ENCODE measurements at places on chromosomes 16 and 17.

DNA sequence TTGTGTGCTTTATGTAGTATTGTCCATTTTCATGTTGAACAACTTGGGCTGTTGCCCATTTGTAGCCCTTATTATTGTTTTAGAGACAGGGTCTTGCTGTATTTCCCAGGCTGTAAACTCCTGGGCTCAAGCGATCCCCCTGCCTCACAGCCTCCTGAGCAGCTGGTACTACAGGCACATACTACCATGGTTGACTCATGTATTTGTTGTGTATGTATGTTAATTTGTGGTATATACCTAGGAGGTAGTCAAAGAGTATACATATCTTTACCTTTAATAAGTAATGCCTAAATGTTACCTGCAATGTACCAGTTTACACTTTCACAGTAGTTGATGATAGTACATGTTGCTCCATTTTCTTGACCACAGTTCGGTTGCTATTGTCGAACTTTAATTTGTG lies 18.1 kb downstream of the PPM1D start:
- DNase-seq: no peak

- DNase-seq: no peak
Observed at GRCh38 chr17:58452738-58453137, 35.4 kb upstream of the RNF43 start.

GRCh38 chr17:51908841-51909537 lies 249.5 kb downstream of the CA10 start:
- DNase-seq: no peak

DNA sequence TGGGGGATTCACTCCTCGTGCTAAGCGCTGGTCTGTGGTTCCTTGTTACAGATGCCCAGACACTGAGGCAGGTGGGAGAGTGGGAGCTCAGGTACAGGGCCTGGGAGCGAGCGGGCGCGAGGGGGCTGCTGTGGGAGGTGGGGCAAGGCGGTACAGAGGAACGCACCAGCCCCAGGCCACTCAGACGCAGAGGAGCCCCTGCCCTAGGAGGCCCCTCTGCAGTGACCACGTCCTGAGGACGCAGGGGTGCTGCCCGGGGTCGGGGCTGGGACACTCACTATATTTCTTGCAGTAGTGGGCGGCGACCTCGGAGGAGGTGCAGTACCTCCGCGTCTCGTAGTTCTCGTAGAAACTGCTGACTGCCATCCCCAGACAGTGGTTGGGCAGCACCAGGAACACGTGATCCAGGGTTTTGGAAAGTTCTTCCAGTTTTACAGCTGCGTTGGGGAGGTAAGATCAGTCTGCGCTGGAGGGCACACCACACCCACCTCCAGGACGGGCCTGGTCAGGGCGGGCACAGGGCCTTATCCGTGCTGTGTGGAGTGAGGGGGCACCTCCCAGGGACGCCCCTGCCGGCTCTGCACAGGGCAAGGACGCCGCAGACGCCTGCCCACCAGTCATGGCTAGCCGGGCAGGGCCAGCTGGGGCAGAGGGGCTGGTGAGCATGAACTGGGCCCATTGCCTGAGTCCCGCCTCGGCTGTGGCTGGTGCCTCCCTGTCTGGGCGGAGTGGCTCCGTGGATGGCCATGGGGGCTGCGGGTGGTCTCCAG lies 16.3 kb upstream of the RNPS1 start:
- DNase-seq: no peak

DNA sequence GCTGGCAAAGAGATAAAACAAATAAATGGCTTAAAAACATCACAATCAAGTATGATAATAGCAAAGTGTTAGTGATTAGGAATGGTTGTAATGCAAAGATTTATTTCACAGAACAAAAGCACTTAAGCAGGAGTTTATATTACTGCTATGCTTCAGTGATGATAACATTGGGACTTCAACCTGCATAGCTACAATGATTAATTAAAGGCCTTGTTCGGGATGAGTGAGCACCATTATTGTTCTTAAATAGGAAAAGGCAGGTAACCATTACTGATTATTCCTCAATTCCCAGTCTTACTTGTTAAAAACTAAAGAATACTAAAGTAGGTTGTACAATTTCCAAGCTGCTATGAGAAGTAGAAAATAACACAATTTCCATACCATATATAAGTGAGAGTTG lies 1247.5 kb upstream of the CDH8 start:
- no peak for DNase-seq

- no peak for DNase-seq
Observed at GRCh38 chr17:11610999-11611566, 12.8 kb downstream of the DNAH9 start.

DNA sequence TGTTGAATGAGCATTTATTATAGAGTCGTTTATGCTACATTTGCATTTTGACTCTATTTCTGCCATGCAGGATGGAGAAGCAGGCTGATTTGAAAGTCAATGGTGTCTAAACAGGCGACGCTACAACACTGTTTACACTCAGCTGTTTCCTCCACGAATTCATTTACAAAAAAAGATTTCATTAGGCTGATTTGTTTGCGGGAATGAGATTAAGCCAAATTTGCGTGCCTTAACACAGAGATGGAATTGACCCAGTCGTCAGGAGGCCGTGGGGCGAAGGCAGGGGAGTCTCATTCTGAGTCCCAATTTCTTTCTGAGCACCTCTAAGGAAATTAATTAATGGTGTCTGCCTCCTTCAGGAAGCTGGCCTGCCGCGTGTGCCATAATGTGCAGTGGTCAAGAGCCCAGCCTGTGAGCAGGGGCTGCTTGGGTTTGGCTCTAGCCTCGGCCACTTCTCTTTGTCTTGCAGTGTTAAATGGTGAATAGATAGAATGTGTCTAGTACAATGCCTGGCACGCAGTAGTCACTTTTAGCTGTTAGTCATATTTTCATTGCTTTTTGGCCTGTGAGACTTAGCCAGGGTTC lies 88.6 kb upstream of the NKD1 start:
- DNase-seq: no peak

- no peak for DNase-seq
Observed at GRCh38 chr16:81601008-81601428, 156.4 kb downstream of the CMIP start.

GRCh38 chr16:49498666-49499413 lies 125.2 kb downstream of the C16orf78 start:
- no peak for DNase-seq

GRCh38 chr16:48434653-48435317 lies 49.6 kb upstream of the SIAH1 start:
- DNase-seq: no peak

- DNase-seq: no peak
Observed at GRCh38 chr16:24075931-24076716, 180.0 kb upstream of the CACNG3 start.

- DNase-seq: peak; percentile 75
Observed at GRCh38 chr16:30615358-30616091, 5.3 kb upstream of the ZNF689 start.

GRCh38 chr17:60604686-60605334 lies 4.8 kb downstream of the PPM1D start:
- no peak for DNase-seq

DNA sequence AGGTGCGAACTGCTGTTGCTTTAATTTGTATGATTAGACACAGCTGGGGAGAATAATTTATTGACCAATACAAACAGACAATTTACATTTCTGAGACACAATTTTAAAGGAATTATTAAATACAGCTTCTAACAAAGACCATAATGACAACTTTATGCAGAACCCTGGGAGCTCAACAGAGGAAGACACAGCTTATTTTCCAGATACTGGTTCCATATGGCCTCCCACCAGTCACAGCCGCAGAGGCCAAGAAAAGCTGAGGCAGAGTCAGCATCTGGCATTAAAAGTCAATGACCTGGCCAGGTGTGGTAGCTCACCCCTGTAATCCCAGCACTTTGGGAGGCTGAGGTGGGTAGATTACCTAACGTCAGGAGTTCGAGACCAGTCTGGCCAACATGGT lies 66.1 kb upstream of the BCAR1 start:
- DNase-seq: no peak

DNA sequence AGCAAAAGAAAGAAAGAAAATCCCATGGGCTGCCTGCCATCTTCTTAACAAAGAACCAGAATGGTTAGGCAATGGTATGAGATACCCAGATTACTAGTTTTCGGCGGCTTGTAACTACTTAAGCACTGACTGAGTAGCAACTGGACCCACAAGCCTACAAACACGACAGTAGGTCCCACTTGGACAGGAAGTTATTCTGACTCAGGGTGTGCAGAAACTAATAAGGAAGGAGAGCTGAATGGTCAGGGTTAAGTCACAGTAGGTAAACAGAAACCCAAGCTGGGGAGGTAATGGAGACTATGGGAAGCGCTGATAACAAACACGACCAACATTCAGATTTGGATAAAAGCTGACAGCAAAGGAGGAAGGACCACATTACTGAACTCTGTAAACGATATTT lies 10.4 kb upstream of the HLF start:
- DNase-seq: no peak
